Left cardiac atrium (tissue), 4 donors: ENCODE measurements at places on chromosomes 4 and X. TPM values are rescaled to one million over a fixed set of nuclear protein-coding genes. Genes with fewer than 3 reads are reported as not detected.
A peak's percentile ranks its signal among the peaks of the same experiment; 100 is the strongest.

GRCh38 chr4:31193521-31193920, 473.4 kb downstream of the PCDH7 start:
- no peak for DNase-seq

The SLIT2 gene
- 14.9 TPM for total RNA-seq

DNA sequence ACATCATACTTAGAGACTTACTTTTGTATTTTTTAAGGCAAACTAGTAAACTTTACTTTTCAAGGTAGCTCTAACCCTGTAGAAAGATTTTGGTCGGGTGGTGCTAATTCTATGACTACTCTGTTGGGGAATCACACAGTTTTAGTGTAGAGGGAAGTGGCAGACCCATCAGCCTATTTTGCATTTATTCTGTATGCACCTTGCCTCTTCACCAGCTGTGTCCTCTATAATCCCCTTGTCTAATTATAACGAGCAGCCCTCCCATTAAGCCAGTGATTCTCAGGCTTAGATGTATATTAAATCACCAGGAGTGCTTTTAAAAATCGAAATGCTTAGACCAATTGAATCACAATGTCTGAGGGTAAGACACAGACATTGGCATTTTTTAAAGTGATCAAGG, 78.1 kb downstream of the GALNT7 start:
- DNase-seq, result no peak

DNA sequence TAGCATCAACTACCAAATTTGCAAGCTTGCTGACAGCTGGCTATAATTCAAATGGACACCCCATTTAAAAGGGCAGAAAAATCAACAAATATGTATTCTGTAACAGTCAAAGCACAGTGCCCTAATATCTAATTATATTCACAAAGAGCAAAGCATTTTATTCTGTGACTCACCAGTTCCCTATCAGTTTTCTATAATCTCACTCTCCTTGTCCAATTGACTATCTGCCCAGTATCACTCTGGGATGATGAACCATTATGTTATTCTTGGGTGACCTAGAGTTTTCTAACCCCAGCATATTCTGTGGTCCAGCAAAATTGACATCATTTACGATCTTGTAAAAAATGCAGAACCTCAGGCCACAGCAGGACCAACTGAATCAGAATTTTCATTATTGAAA, 82.0 kb upstream of the FREM3 start:
- no peak for DNase-seq

The GAGE12J gene
- total RNA-seq, result not detected

DNA sequence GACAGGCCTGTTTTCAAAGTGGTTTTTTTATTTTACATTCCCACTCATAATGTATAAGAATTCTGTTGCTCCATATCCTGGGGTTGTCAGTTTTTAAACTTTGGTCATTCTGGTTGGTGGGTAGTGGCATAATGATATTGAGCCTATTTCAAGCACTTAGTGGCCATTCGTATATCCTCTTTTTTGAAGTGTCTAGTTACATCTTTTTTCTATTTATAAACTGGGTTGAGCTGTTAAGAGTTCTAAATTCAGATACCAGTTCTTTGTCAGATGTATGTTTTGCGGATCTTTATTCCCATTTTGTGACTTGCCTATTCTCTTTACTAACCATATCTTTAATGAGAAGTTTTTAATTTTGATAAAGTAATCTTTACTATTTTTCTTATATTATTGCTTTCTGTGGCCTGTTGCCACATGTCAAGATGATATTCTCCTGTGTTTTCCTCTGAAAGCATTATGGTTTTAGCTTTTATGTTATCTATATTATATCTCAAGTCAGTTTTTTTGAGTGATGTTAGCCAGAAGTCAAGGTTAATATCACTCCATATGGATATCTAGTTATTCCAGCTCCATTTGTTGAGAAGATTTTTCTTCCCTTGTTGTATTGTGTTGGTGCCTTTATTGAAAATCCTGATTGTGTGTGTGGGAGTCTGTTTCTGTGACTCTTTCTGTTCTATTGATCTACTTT, 110.9 kb downstream of the FHIP1A start:
- no peak for DNase-seq

GRCh38 chrX:25166546-25166945, 150.8 kb upstream of the ARX start:
- no peak for DNase-seq

- no peak for DNase-seq
Observed at GRCh38 chrX:123906557-123907316, 46.9 kb downstream of the XIAP start.

The SSX3 gene
- total RNA-seq, result not detected

GRCh38 chr4:153728660-153729059, 31.2 kb downstream of the RNF175 start:
- no peak for DNase-seq

DNA sequence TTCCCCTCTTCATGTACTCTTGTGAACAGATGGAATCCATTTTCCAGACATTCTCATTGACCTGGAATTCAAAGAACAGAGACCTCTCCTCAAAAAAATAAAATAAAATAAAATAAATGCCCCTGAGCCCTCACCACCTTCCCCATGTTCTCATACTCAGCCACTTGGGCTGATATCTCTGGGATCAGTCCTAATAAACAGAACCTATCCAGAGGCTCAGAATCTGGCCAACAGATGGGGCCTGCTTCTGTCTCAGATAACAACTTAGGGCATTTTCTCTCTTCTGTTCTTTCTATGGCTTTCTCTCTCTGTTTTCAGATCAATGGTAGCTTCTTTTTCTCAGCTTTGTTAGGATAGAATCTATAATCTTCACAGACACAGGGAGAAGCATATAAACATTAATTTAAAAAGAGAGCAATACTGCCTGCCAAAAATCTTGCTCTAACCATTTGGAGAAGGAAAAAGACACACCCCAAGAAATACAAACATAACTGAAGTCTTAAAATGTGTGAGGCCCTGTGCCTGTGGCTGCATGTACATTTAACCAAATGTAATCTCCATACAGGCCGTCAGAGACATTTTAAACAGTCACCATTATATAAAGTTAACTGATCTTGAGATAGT, 907.1 kb downstream of the FAT4 start:
- no peak for DNase-seq

DNA sequence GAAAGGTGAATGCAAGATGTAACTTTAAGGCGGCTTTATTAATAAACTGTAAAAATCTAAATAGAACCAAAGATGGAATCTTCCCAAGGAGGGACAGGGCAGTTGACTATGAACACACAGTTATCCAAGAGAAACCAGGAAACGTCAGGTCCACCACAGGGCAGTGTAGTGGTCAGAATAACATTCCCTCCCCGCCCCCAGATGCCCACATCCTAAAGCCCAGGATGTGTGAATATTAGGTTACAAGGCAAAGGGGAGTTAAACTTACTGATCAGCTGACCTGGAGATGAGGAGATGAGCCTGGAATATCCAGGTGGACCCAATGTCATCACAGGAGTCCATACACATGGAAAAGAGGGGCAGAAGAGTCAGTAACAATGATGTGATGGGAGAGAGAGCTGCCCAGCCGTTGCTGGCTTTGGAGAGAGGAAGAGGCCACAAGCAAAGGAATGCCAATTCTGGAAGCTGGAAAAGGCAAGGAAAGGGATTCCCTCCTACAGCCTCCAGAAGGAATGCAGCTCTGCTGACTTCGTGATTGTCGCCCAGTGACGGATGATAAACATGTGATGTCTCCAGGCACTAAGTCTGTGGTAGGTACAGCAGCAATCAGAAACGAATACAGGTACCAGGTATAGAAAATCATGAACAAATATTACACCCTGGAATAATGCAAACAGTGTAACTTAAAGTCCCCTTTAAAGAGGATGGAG, 5.2 kb downstream of the SH3KBP1 start:
- DNase-seq, result no peak

The PLK4 gene
- 0.68 TPM for total RNA-seq

The MTTP gene
- 0.59 TPM for total RNA-seq

DNA sequence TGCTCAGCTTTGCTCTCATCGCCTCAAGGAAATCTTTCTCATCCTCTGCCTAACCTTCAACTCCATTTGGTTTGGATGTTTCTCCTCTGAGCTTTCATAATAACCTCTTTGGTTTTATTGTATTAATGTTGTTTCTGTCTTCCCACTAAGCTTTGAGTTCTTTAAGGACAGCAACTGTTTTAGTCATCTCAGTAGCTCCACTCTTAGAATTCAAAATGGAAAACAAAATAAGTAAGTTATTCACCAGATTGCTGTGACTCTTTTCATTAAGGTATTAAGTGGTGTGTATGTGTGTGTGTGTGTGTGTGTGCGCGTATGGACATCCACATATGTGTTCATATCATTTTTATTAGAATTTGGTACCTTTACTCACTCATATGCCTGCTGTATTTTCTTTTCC, 279.2 kb upstream of the BOD1L1 start:
- no peak for DNase-seq

The ADGRG4 gene
- total RNA-seq, result not detected

The CXorf65 gene
- not detected for total RNA-seq

GRCh38 chr4:181529537-181529936, 713.7 kb upstream of the TENM3 start:
- DNase-seq, result no peak

DNA sequence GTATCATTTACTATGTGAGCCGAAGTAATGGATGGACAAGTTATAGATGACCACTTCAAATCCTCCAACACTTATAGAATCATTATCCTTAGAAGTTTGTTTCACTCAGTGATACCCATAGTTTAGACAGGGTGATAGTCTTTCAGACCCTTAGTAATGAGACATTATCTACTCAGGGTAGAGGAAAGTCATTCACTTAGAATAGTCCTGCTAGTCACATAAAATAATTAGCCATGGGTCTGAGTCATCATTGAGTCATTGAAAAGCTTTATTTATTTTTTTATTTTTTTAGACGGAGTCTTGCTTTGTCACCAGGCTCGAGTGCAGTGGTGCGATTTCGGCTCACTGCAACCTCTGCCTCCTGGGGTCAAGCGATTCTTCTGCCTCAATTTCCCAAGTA, 321.7 kb upstream of the FSTL5 start:
- no peak for DNase-seq

DNA sequence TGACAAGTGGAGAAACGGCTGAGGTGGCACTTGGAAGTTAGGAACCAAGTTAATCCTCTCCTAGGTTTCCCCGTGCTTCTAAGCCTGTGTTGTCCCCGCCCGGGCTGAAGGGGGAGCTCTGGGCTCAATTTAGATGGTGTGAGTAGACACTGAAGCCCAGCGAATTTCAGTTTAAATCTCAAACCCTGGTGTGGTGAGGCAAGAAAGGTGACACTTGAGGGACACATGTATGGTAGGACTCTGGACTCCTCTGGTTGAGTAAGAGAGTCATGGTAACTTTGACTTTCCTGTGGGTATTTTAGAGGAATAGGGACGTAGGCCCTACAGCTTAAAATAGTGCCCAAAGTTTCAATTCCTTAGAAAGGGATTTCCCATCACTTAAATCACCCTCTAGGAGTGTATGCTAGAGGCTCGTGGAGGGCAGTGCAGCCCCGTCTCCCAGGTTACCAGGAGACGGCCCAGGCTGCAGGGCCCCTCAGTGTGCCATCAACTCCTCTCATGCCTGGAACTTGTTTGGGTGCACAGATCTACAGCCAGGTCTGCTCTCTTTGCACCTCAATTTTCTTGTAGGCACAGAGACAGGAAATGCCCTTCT, 24.0 kb downstream of the HAND2 start:
- DNase-seq, result peak; percentile 70

- DNase-seq, result no peak
Observed at GRCh38 chr4:166290426-166290825, 417.4 kb downstream of the TLL1 start.

The TTC29 gene
- 0.18 TPM for total RNA-seq

GRCh38 chrX:8731559-8732395, at the start of gene ANOS1:
TSS of gene ANOS1 (minus strand) at chrX:8732137. CDS start at chrX:8732036, 101 bp downstream.
- peak; percentile 80 for DNase-seq

DNA sequence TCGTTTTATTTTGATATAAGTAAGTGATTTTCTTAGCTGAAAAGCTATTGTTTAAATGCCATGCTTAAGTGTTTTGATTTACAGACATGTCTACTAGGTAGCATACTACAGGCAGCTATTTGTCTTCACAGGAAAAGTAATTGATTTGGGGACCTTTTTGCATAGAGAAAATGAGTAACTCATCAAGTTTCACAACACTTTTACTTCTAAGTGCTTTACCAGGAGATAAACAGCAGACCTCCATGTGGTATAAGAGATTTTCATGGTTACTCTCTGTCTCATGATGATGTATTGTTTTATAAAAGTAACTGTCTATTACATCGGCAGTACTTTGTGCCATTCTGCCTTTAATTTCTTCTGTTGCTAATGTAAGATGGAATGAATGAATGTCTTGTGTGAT, 28.7 kb downstream of the RBPJ start:
- DNase-seq, result no peak

The RADX gene
- 1.9 TPM for total RNA-seq

GRCh38 chrX:13463608-13464007, 105.8 kb upstream of the EGFL6 start:
- DNase-seq, result no peak

DNA sequence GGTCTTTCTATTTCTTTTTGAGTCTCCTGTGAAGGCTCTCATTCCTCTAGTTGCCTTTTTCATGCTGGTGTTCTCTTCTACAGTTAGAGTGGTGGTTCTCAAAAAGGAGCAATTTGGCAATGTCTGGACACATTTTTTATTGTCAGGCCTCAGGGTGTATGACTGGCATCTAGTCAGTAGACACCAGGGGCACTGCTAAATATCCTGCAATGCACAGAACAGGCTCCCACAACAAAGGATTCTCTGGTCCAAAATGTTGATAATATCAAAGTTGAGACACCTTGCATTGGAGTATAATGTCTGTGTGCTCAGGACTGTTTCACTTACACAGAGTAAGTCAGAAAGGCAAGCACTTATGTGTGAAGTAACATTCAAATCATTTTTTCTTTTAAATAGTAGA, 1360.7 kb downstream of the ADGRL3 start:
- no peak for DNase-seq

DNA sequence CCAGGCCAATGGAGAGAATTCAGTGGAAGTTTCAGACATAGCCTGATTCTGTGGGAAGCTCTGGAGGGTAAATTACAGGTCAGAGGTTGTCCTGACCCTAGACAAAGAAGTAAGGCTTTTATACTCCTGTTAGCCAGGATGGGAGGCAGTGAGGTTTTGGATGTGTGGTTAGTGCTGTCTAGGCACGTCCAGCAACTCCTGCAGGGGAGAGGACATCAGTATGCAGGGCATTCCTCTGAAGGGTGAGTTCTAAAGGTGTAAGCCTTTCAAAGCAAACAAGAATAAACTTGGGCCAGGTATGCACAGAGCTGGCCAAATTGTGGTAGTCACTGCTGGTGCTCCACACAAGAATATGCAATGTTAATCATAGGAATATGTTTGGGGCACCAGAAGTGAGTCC, 562.5 kb downstream of the CCSER1 start:
- DNase-seq, result no peak

The PDZD4 gene
- total RNA-seq, result 4.3 TPM

DNA sequence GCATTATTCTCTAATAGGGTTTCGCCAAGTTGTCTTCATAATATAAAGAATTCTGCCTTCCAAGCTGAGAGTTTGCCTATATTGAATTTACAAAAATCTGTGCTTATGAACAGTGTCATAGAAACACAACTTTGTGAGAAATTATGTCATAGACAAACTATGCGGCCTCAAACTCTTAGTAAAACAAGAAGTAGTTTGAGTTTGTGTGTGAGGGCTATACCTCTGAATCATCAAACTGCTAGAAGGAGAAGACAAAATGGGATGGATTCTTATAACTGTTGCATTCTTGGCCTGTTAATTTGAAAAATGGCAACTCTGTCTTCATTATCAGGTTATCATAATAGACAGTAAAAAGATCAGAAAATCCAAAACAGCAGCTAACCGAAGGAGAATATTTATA, 46.1 kb upstream of the NAP1L5 start:
- no peak for DNase-seq
